Endothelial cell of coronary artery (primary cell): ENCODE measurements at places on chromosomes 13 and 19. TPM values are rescaled to one million over a fixed set of nuclear protein-coding genes. Genes with fewer than 3 reads are reported as not detected.

LILRB4 gene
- total RNA-seq = not detected in 2 replicates

SBSN gene
- total RNA-seq = 0.09 TPM in 1 of 2 replicates, not detected in the other

ACP5 gene
- total RNA-seq = 0.09 TPM in 2 replicates

CEACAM8 gene
- total RNA-seq = not detected in 2 replicates

RGS9BP gene
- total RNA-seq = 0.18 and 0.47 TPM in 2 replicates

ZNF132 gene
- 6.2 and 6.8 TPM in 2 replicates for total RNA-seq

CPB2 gene
- not detected in 2 replicates for total RNA-seq

ZNF415 gene
- 0.09 and 3.9 TPM in 2 replicates for total RNA-seq

DDA1 gene
- total RNA-seq = 25.6 and 30.5 TPM in 2 replicates

OR4F17 gene
- total RNA-seq = 0.09 TPM in 1 of 2 replicates, not detected in the other

SCEL gene
- not detected in 2 replicates for total RNA-seq

WDR87 gene
- total RNA-seq = not detected in 2 replicates

MISP gene
- total RNA-seq = under 0.01 TPM in 1 of 2 replicates, not detected in the other

TPTE2 gene
- total RNA-seq = not detected in 2 replicates

SIGLEC5 gene
- not detected in 2 replicates for total RNA-seq

CLEC4G gene
- not detected in 2 replicates for total RNA-seq

APOE gene
- total RNA-seq = 0.28 and 0.81 TPM in 2 replicates

C19orf38 gene
- 0.28 TPM in 1 of 2 replicates, not detected in the other for total RNA-seq

LYPD5 gene
- 0.36 and 0.56 TPM in 2 replicates for total RNA-seq

ZNF460 gene
- 49.9 and 84.8 TPM in 2 replicates for total RNA-seq

LHB gene
- total RNA-seq = 0.19 TPM in 1 of 2 replicates, not detected in the other

ZNF547 gene
- total RNA-seq = 3.6 and 3.7 TPM in 2 replicates

ADAT3 gene
- total RNA-seq = 1.5 and 2.4 TPM in 2 replicates

C1QTNF9B gene
- not detected in 2 replicates for total RNA-seq

FSD1 gene
- total RNA-seq = 20.6 and 28.9 TPM in 2 replicates

CD33 gene
- not detected in 2 replicates for total RNA-seq

CRB3 gene
- not detected in 2 replicates for total RNA-seq

ZNF610 gene
- total RNA-seq = 1.4 and 2.1 TPM in 2 replicates

IRS2 gene
- 0.27 and 1.9 TPM in 2 replicates for total RNA-seq
